ENCODE measurements at places on chromosomes 4 and X. TPM values are rescaled to one million over a fixed set of nuclear protein-coding genes. Genes with fewer than 3 reads are reported as not detected.

DNA sequence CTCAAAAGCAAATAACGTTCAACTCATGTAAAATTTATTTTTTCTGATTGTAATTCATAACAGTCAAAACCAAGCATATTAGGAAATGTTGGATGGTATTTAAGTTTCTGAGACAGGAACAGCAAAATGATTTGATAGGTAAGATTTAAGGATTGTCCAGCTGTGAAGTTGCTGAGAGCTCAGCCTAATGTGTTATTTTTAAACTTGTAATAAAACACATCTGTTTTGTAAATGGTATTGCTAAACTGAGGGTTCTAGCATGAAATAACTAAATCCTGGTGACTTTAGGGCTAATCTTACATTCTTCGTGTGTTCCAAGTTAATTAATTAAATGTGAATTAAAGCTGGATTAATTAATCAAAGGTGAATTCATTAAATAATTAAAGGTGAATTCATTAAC lies 13.3 kb downstream of the TLR10 start:
- no peak for DNase-seq

Gene TEX11
- total RNA-seq = not detected

Gene SLC10A4
- 1.1 TPM for total RNA-seq

DNA sequence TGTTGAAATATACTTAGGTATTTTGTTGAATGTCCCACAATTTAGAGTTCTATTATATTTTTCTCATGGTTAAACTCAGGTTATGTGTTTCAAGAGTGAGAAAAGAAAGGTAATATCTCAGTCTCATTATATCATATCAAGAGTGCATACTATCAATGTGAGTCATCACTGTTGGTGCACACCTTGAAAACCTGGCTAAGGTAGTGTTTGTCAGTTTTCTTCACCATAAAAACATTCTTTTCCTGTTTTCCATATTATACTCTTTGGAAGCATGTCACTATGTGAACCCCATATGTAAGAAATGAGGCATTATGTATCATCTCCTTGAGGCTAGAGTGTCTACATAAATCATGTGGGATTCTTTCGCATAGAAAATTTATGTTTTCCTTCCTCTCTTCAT lies 307.6 kb upstream of the CTSO start:
- DNase-seq = no peak

- no peak for DNase-seq
These were observed 20.5 kb downstream of the COMMD8 start for GRCh38 chr4:47442980-47443379.

DNA sequence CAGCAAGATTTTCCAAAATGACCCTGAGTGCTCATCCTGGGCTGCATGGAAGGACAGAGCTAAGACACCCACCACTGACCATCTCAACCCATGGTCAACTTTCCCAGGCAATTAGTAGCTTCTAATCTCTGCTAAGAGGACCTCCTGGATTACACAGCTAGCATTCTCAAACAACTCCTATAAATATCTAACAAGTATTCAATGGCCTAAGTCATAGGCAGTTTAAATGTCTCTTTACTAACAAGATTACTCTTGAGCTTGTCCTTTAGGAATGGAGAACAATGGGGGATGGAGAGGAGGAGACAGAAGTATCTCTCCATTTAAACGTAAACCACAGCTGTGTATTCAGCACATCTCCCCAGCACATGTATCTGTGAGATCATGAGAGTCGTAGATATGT lies 118.1 kb downstream of the WDFY3 start:
- no peak for DNase-seq

Gene DCAF4L1
- total RNA-seq = 0.33 TPM

GRCh38 chr4:77344784-77345183 lies 187.8 kb downstream of the CCNG2 start:
- no peak for DNase-seq

DNA sequence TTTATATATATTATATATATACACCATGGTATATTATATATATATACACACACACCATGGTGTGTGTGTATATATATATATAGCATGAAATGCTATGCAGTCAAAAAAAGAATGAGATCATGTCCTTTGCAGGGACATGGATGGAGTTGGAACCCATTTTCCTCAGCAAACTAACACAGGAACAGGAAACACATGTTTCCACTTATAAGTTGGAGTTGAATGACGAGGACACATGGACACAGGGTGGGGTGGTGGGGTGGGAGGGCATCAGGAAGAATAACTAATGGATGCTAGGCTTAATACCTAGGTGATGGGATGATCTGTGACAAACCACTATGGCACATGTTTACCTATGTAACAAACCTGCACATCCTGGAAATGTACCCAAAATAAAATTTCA lies 293.6 kb upstream of the NDST3 start:
- DNase-seq = no peak
